ENCODE measurements at places on chromosomes 11 and 22.

DNA sequence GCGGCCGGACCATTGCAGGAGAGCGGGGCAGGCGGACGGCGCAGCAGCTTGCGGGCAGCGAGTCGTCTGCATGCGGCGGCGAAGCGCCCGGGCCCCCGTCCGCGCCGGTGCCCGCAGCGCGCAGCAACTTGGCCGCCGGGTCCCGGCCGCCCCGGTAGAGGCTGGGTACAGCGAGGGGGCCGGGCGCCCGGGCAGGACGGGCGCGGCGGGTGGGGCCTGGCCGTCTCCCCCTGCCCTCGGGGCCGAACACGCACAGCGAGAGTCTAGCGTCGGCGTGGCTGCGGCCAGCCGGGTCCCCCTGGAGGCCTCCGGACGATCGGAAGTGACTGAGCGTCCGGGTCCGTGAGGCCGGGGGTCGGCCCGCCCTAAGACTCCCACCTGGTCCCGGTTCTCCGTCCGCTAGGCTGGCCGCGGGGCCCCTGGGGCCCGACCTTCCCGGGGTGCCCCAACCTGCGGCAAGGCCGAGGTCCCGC lies 775 bp upstream of the TRABD start:
- no peak for DNase-seq

- DNase-seq: no peak
Observed at GRCh38 chr11:128662960-128663359, 30.9 kb upstream of the FLI1 start.

DNA sequence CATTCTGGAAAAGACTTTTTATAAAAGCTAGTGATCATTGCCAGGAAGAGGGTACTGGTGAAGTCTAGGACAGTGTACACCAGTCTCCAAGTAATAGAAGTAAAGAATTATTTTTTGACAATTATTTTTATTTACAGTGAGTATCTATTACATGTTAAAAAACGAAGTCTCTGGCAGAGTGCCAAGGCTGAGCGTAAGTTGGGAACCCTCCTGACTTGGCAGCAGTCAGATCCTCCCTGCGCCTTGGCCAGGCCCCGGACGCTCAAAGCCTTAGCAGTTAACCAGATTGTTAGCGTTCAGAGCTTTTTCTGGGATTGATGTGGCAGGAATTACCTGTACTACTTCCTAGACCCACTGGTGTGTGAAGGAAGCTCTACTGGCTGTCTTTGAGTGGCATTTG lies 38.1 kb upstream of the CTTN start:
- no peak for DNase-seq

- no peak for DNase-seq
Observed at GRCh38 chr22:32874976-32875375, 73.5 kb downstream of the TIMP3 start.

- DNase-seq: peak; percentile 77
Observed at GRCh38 chr11:124586238-124586860, 16.6 kb downstream of the OR8A1 start.

GRCh38 chr11:117517097-117517496 lies 189.4 kb downstream of the CEP164 start:
- no peak for DNase-seq

GRCh38 chr11:49208006-49208721 lies at the start of gene FOLH1:
FOLH1 (minus strand) TSS chr11:49208602; CDS start chr11:49208409, 193 bp downstream.
- no peak for DNase-seq

DNA sequence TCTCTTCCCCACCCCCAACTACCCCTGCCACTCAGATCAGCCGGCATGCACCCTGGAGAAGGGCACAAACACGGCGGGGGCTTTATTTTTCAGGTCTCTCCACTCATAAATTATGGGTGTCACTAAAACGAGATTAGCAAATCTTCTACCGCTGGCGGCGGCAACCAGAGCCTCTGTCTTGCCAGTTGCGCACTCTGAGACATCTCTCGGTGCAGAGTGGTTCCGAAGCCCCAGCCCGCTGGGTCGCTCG lies 125.3 kb upstream of the C11orf58 start:
- DNase-seq: no peak

- no peak for DNase-seq
Observed at GRCh38 chr11:34988294-34989255, 72.2 kb downstream of the PDHX start.

GRCh38 chr11:61068581-61068980 lies 33.7 kb upstream of the CD5 start:
- peak; percentile 42 for DNase-seq

DNA sequence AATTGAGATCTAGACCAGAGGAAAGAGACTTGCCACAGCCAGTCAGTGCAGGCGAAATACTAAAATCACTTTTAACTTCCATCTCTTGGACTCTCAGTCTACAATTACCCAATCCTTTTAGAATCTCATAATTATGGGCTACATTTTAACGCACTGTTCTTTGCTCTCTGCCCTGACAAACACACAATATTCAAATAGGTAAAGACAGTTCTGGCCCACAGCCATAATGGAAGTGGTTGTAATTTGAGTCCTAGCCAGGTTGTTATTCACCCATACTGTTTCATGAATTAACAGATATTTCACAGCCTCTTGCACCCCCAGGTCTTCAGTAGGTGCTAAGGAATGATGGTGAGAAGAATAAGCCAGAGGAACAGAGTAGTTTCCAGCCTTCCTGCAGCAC lies 830 bp downstream of the C11orf97 start:
- no peak for DNase-seq

GRCh38 chr22:37747080-37747714 lies 50.3 kb downstream of the TRIOBP start:
- no peak for DNase-seq

DNA sequence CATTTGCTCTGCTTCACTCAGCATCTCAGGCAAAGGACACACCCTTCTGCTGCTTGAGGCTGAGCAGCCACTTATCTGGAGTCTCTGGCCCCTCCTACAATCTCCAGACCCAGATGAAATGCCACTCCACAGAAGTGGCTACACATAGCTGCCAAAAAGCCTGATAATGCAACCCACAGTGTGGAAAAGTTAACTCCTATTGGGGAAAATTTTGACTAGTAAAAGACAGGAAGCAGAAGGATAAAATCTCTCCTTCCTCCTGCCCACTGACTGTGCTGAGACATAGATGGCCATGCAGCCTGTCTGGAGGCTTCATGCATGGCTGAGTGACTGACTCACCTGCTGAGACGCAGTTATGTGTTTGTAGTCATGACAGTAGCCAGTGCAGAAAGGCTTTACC lies 92.3 kb upstream of the TEAD1 start:
- no peak for DNase-seq

DNA sequence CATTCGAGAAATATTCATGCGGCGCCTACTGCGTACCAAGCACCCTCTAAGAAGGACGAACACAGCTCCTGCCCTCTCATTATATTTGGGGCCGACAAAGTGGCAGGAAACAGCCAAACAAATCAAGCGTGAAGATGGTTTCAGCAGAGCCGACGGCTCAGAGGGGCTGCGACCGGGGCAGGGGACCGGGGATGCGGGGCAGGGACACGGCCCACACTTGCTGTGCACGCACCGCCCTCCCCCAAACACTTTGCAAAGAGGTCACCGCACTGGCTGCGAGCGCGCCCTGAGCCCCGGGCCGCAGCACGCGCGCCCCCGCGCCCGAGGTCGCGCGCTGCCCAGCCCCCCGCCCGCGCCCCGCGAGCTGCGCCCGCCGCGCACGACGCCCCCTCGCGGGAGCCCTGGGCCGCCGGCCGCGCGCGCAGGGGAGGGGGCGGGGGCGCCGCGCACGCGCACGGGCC lies 255 bp upstream of the SYNGR1 start:
- no peak for DNase-seq

GRCh38 chr22:37326726-37327125 lies 44.4 kb downstream of the CYTH4 start:
- no peak for DNase-seq

- no peak for DNase-seq
Observed at GRCh38 chr22:35758394-35758793, 40.7 kb downstream of the APOL5 start.

GRCh38 chr22:42222140-42222539 lies 48.3 kb downstream of the TCF20 start:
- no peak for DNase-seq

- DNase-seq: no peak
Observed at GRCh38 chr11:108486828-108487227, 11.4 kb downstream of the POGLUT3 start.

DNA sequence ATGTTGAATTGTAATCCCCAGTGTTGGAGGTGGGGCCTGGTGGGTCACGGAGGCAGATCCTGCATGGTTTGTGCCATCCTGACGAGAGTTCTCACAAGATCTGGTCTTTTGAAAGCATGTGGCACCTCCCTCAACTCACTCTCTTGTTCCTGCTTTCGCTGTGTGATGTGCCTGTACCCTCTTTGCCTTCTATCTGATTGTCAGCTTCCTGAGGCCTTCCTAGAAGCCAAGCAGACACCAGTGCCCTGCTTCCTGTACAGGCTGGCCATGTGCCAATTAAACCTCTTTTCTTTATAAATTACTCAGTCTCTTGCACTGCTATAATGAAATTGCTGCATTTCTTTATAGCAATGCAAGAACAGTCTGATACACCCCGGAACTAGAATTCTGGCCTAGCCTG lies 13.1 kb downstream of the PTPN5 start:
- no peak for DNase-seq

All from activated effector memory CD4-positive, alpha-beta T cell treated with anti-CD3 and anti-CD28 coated beads, Interleukin-2, amount 50 U/mL, for 16 hours (primary cell).